ENCODE measurements at places on chromosomes 12 and 14. TPM values are rescaled to one million over a fixed set of nuclear protein-coding genes. Genes with fewer than 3 reads are reported as not detected.
A peak's percentile ranks its signal among the peaks of the same experiment; 100 is the strongest.

DNA sequence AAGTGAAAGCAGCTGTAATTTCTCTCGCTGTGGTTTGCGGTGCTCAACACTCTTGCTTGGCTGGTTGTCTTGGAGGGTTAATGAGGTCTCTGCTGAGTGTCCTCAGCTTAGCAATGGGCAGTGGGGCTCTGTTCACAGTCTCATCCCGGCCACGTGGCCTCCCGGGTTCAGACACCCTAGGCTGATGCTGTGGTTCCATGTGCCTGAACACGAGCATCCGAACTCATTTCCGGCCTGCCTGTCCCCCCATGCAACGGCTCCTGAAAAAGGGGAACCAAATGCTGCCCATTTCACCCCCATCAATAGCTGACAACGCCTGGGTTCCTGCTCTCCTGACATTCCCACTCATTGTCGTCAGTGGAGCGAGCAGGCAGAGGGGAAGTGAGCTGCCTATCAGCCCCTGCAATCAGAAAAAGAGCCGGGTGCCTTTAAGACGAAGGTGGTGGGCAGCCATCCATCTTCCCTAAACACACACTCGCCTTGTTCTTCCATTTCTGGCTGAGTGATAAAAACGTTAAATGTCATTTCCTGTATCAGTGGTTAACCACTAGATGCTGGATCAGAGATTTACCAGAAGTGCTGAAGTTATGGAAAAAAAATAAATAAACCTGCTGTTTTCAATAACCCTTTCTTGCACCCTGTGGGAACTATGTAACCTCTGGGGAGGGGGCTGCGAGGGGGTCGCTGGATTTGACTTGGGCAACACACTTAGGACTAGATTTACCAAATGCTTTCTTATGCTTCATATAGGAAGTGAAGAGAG, 60.3 kb upstream of the BCL2L14 start:
- DNase-seq: peak; percentile 58

- DNase-seq: peak; percentile 46
Measured at GRCh38 chr12:82805812-82806497, 119.2 kb downstream of the TMTC2 start.

DNA sequence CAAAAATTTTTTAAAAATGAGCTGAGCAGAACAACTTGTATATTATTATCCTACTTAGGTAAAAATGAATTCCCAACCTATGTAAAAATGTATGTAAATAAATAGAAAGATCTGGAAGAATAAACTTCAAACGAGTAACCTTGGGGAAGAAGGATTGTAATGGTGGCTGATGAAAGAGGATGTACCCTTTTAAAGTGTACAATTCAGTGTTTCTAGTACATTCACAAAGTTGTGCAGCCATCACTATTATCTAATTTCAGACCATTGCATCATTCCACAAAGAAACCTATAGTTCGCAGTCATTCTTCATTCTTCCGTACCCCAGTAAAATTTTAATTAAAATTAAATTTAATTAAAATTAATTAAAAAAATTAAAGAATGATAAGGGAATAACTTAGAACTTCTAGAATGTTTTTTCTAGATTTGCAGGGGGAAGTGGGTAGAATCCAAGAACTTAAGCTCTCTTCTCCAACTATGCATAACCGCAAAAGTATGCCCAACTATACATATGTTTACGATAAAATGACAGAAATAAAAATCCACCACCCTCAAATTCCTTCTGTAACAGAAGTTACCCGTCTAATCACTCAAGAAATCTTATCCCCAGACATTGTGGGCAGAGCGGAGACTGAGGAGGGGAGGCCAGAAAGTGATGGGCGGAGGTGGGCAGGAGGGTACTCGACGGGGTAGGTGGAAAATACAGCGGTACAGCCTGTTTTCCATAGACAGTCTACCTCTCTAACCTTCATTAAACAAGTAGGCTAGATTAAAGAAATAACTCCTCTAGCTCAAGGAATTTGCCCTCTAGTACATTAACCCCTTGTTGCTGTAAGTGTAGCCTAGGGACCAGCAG, 921 bp downstream of the DEPDC4 start:
- no peak for DNase-seq

KRT3 gene
- not detected for total RNA-seq

- DNase-seq: no peak
Measured at GRCh38 chr12:113113397-113113796, 22.2 kb downstream of the RASAL1 start.

DNA sequence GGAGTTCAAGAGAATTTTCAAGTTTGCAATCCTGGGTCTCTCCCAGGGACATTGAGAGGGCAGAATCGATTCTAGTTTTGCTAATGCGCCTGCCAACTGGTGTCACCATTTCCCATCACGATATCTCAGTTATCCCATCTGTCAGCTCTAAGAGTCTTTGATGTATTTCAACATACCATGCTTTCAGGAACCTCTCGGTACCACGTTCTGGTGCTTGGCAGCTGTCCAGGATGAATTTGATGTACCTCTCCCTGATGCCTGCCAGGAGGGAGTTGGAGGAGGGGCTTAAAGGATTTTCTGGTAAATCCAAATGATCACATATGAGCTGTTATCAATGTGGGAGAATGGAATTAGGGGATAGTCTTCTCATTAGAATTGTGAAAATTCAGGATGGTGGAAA, 332.5 kb downstream of the RGS6 start:
- no peak for DNase-seq

NTF3 gene
- total RNA-seq: 1.3 TPM

All from fibroblast of the aortic adventitia (primary cell).